ENCODE measurements at places on chromosomes 7 and 10.

DNA sequence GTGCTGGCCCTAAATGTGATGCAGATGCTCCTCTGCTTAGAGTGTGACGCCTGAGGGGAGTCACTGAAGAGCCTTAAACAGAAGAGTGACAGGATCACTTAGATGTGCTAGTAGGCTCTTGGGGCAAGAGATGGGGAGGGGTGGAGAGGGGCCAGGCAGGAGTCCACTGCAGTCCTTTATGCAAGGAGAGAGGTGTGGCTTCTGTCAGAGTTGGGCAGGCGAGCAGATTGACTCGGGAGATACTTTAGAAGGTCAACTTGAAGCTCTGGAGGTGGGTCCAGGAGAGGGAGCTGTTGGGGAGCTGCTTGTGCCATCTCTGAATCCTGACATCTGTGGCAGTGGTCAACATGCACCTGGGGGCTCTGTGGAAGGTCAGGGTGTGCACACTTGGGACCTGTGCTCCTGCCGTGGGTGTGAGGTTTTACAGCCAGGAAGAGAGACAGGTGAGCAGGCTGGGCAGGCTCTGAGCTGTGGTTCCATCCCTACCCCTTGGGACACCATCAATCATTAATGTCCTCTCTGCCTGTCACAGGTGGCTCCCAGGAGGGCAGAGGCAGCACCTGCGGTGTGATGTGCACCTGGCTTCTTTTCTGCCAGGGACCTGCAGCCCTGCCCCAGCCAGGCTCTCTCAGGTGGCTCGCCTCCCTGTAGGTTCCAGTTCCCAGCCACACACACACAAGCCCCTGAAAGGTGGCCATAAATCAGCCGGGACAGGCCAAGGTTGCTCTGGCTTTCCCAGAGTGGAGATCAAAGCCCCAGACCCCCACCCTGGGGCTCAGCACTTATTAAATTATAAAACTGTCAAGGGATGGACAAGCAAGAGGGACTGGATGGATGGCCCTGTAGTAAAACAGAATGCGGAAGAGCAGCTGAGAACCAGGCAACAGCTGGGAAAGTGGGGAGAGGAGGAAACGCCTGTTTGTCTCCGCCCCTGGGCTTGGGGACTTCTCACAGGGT is 14.0 kb downstream of the NEURL1 start:
- H3K4me3 ChIP-seq = no peak overlapping the region
- no peaks in the 10 kb centered on the region for H3K27me3 ChIP-seq
- no peaks in the 10 kb centered on the region for H3K36me3 ChIP-seq

DNA sequence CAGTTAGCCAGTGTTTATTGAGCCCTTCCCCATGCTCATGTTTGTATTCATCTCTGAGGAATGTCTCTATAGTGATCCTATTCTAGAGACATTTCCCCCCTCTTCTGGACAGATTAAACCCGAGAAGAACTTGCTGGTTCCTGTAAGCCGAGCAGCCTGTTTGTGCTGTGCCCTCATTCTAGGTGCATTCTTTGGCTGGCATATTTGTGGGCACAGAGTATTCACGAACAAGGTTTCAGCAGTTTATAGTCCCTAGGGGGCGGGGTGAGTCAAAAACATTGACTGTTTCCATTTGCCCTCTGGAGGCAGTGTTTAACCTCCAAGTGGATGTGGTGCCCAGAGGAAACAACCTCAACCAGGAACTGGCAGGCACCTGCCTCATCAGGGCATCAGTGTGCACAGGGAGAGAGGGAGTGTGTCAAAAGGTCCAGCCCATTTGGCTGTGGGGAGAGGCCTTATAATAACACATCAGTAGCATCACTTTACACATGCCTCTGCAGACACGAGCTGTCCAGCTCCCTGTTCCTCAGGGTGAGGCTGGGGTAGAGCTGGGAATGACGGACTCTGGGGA is 273.3 kb upstream of the LRGUK start:
- no peak overlapping the region for H3K27ac ChIP-seq
- no peak for DNase-seq
- H3K36me3 ChIP-seq = no peaks in the 10 kb centered on the region
- H3K4me3 ChIP-seq = no peak overlapping the region
- no peaks in the 10 kb centered on the region for H3K4me1 ChIP-seq

GRCh38 chr7:74544706-74545469 is 91.2 kb downstream of the GTF2IRD1 start:
- H3K4me3 ChIP-seq = no peak overlapping the region
- no peak overlapping the region for H3K27ac ChIP-seq
- peaks cover 4% of the 10 kb centered on the region for H3K27me3 ChIP-seq
- no peak for DNase-seq
- H3K36me3 ChIP-seq = no peaks in the 10 kb centered on the region

DNA sequence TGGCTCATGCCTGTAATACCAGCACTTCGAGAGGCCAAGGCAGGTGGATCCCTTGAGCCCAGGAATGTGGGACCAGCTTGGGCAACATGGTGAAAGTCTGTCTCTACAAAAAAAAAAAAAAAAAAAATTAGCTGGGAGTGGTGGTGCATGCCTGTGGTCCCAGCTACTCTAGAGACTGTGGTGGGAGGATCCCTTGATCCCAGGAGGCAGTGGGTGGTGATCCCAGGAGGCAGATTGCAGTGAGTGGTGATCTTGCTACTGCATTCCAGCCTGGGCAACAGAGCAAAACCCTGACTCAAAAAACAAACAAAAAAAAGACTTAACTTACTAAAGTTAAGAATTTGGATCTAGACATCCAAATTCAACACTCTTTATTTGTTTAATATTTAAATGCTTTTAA is 10.2 kb upstream of the ADO start:
- H3K27me3 ChIP-seq = no peaks in the 10 kb centered on the region
- no peak overlapping the region for H3K4me3 ChIP-seq
- H3K27ac ChIP-seq = no peak overlapping the region
- DNase-seq = no peak
- no peaks in the 10 kb centered on the region for H3K4me1 ChIP-seq

DNA sequence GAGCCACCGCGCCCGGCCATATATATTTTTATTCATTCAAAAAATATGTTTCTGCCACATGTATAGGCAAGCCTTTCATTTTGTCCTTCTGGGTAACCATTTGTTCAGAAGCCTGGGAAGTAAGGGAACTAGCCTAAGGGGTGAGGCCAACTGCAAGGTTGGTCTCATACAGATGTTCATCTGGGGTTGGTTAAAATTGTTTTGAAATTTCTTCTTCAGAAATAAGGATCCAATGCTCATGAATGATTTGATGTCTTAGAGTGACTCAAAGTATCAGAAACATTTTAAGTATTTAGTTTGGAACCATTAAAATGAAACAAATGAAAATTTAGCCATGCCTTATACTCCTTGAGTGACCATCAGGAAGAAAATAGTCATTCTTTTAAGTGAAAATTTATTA is 397.2 kb downstream of the SUGCT start:
- H3K36me3 ChIP-seq = no peaks in the 10 kb centered on the region
- H3K4me1 ChIP-seq = no peaks in the 10 kb centered on the region
- H3K27ac ChIP-seq = no peak overlapping the region
- no peak for DNase-seq

DNA sequence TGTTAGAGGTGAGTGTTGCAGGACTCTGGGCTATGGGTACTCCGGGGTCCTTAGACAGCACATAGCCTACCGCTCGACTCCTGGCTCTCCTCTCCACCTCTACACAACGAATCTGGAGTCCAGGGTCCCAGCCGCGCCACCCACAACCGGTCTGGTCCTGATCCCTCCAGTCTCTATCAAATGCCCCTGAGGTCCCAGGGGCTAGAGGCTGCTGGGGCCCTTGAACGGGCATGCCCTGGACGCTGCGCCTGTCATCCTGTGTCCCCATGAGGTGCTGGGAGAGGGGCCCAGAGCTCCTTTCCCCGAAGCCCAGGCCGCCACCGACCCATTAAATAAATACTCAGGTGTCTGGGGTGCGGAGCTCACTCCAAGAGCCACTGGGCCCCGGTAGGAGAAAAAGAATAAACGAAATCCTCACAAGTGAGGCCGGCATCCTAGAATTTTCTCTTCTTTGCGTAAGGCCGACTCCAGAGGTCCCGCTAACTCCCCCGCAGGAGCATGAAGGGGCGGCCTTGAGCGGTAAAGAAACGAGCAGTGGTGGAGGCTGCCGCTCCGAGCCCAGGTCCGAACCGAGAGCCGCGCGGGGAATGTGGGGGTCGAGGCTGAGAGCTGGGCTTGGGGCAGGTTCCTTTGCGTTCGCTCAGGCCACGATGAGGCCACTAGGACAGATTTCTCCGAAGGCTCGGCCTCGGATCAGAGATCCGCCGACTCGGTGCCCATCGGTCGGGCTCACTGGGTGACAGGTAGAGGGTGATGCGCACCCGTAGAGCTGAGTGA is 166.7 kb downstream of the NRF1 start:
- H3K4me1 ChIP-seq = peaks cover 50% of the 10 kb centered on the region
- DNase-seq = no peak
- H3K27ac ChIP-seq = no peak overlapping the region
- H3K4me3 ChIP-seq = no peak overlapping the region

- no peaks in the 10 kb centered on the region for H3K27me3 ChIP-seq
- H3K4me1 ChIP-seq = peaks cover 4% of the 10 kb centered on the region
- no peak overlapping the region for H3K27ac ChIP-seq
- peaks cover 4% of the 10 kb centered on the region for H3K36me3 ChIP-seq
- H3K4me3 ChIP-seq = no peak overlapping the region
- no peak for DNase-seq
Measured at GRCh38 chr7:98284335-98285036, 3.0 kb downstream of the BRI3 start.

DNA sequence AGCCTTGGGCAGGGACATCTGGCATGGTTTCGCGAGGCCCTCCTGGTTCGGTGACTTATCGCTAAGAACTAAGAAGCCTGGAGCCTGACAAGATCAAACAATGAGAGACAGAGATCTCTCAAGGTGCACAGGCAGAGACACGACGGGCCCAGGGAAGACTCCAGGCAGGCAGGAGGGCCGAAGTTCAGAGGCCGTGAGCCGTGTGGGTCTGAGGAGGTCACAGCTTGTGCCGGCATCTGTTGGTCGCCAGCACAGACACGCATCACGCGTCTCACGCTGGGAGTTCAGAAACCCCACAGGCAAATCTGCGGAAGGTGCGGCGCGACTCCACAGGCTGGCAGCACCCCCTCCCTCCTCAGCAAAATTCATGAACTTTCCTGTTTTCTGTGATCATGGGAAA is 314.0 kb downstream of the DNAJB6 start:
- H3K36me3 ChIP-seq = no peaks in the 10 kb centered on the region
- DNase-seq = no peak
- no peaks in the 10 kb centered on the region for H3K4me1 ChIP-seq
- no peaks in the 10 kb centered on the region for H3K27me3 ChIP-seq

GRCh38 chr10:124756156-124756903 is 12.2 kb upstream of the FAM53B start:
- DNase-seq = no peak
- H3K27me3 ChIP-seq = no peaks in the 10 kb centered on the region
- H3K27ac ChIP-seq = no peak overlapping the region
- H3K4me1 ChIP-seq = no peaks in the 10 kb centered on the region
- H3K36me3 ChIP-seq = no peaks in the 10 kb centered on the region

- no peak for DNase-seq
- no peak overlapping the region for H3K4me3 ChIP-seq
- H3K36me3 ChIP-seq = no peaks in the 10 kb centered on the region
- no peaks in the 10 kb centered on the region for H3K27me3 ChIP-seq
- H3K27ac ChIP-seq = no peak overlapping the region
Measured at GRCh38 chr10:78066012-78066411, 32.3 kb downstream of the RPS24 start.

DNA sequence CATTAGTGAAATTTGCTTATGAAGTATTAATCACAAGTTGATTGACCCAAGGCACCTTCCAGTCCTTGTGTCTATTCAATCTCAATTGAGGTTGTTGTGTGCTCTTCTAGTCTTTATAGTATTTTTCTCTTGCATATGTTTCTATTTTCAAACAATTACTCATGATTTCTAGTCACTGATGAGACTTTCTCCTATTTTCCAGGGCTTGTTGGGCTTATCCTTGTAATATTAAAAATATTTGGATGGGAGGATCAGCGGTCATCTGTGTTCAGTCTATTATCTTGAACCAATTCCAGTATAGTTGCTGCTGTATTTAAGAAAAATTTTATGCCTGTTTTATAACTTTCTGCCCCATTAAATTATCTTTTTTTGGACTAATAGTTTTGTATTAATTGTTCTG is 154.4 kb downstream of the PTEN start:
- no peak overlapping the region for H3K4me3 ChIP-seq
- H3K27ac ChIP-seq = no peak overlapping the region
- H3K27me3 ChIP-seq = no peaks in the 10 kb centered on the region

GRCh38 chr10:70828923-70829322 is 13.2 kb downstream of the SGPL1 start:
- H3K4me1 ChIP-seq = peaks cover 4% of the 10 kb centered on the region
- H3K27ac ChIP-seq = no peak overlapping the region
- no peak for DNase-seq
- H3K36me3 ChIP-seq = peaks cover 24% of the 10 kb centered on the region
- no peaks in the 10 kb centered on the region for H3K27me3 ChIP-seq

- H3K36me3 ChIP-seq = no peaks in the 10 kb centered on the region
- peaks cover 15% of the 10 kb centered on the region for H3K4me1 ChIP-seq
Measured at GRCh38 chr10:86538547-86538946, 17.0 kb upstream of the WAPL start.

- H3K4me1 ChIP-seq = no peaks in the 10 kb centered on the region
- no peak for DNase-seq
- H3K27ac ChIP-seq = no peak overlapping the region
- H3K27me3 ChIP-seq = peaks cover 7% of the 10 kb centered on the region
Measured at GRCh38 chr10:132962623-132963429, 20.5 kb upstream of the CFAP46 start.

DNA sequence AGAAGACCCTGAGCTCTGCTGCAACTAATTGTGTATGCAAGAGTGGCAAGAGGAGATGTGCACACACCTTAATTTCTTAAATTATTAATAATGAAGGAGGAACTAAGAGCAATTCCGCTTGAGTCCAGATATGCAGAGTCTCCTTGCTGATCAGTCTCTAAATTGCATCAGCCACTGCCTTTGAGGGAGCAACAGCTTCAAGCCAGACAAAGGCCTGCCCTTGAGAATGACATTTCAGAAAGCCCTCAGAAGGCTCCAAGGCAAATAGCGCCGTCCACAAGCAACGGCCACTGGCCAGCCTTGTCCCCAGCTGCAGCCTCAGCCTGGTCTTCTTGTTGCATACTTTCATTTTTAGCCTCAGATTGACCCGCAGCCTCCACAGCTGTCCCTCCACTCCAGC is 110.6 kb upstream of the RNF32 start:
- H3K27me3 ChIP-seq = no peaks in the 10 kb centered on the region
- H3K36me3 ChIP-seq = no peaks in the 10 kb centered on the region
- no peaks in the 10 kb centered on the region for H3K4me1 ChIP-seq
- no peak for DNase-seq

- no peaks in the 10 kb centered on the region for H3K36me3 ChIP-seq
- H3K4me1 ChIP-seq = no peaks in the 10 kb centered on the region
- no peak overlapping the region for H3K4me3 ChIP-seq
- no peaks in the 10 kb centered on the region for H3K27me3 ChIP-seq
Measured at GRCh38 chr10:52639652-52640051, 132.9 kb downstream of the MBL2 start.

GRCh38 chr10:98997596-98997995 is 238.1 kb downstream of the HPSE2 start:
- no peak for DNase-seq
- no peaks in the 10 kb centered on the region for H3K4me1 ChIP-seq
- H3K27ac ChIP-seq = no peak overlapping the region
- H3K4me3 ChIP-seq = no peak overlapping the region
- no peaks in the 10 kb centered on the region for H3K36me3 ChIP-seq

- no peak overlapping the region for H3K4me3 ChIP-seq
- H3K36me3 ChIP-seq = no peaks in the 10 kb centered on the region
- peaks cover 15% of the 10 kb centered on the region for H3K27me3 ChIP-seq
- DNase-seq = no peak
Measured at GRCh38 chr10:116756277-116756676, 13.9 kb upstream of the HSPA12A start.
